ENCODE measurements at places on chromosomes 1 and 21.

DNA sequence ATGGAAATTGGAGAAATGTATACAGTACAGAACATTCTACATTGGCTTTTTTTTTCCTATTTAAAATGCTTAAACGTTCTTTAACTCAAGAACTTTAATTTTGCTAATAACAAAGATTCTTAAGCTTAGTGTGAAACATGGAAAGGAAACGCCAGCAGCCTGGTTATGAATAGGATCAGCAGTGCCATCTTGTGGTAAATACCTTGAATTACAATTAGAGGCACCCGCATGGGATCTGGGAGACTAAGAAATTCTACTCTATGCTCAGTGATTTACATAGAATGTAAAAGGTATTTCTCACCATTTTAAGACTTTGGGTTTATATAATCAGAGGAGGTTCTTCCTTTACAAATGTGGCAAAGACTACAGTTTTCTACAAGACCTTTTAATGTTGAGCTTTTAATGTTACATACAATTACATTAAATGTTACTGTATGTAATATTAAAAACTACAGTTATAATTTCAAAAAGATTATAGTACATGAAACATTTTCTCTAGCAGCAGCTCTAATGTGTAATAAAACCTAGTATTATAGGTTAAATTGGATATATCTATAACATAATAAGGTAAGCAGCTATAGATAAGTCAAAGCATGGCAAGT is 32.1 kb upstream of the APOBEC4 start:
- DNase-seq: peak; percentile 25

- no peak for DNase-seq
These were observed 12.0 kb upstream of the VAMP4 start for GRCh38 chr1:171753685-171754352.

DNA sequence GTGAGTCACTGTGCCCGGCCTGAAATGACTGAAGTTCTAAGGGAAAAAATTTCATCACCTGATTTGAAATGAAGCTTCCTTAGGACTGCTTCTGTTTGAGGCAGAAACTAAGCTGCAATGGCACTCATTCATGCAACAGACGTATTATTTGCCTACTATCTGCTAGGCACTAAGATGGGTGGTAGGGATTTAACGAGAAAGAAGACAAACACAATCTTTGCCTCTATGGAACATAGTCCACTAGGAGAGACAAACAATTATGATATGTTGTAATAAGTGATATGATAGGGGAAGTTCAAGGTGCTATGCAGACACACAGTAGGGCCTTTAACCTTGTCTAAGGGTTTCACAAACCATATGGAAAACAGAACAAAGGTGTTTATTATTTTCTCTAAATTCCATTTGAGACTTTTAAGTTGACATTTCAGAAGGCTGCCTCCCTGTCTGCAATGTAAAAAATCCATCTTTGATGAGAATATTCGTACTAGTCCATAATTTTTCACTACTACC is 11.3 kb downstream of the LIX1L start:
- DNase-seq: no peak

- DNase-seq: no peak
These were observed 181.2 kb downstream of the AGBL4 start for GRCh38 chr1:49842596-49842995.

DNA sequence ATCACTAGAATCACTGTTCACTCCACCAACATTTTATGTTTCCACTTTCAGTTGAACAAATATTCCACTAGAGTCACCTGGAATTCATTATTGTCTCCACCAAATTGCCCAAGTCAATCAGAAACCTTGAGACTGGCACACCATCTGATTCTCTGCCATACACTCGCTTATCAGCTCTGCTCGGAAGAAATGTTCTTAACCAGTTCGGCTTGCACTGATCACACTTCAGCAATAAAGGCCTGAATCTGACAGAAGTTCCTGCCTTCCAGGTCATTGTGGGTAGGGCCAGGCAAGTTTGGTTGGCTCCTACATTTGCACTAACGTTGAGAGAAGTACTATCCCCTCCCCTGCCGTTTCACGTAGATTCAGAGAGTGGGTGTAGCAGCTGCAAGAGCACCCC is 10.0 kb downstream of the TPM3 start:
- no peak for DNase-seq

DNA sequence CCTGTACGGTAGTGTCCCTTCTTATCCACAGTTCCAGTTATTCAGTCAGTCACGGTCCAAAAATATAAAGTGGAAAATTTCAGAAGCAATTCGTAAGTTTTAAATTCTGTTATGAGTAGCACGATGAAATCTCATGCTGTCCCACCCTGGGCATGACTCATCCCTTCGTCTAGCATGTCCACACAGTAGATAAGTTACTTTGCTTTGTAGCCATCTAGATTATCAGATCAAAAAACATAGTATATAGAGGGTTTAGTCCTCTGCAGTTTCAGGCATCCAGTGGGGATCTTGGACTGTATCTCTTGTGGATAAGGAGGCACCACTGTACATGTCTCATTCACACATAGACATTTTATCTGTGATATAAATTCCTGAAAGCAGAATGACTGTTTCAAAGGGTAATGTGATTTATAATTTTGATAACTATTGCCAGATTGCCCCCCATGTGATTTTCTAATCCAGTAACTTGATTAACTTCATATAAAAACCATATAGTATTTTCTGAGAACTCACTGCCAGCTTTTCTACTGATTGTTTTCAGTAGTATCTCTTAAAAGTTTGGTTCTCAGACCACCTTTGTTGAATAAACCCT is 143.3 kb downstream of the DYRK1A start:
- DNase-seq: no peak

- no peak for DNase-seq
These were observed 683 bp upstream of the EFNA4 start for GRCh38 chr1:155062702-155063411.

GRCh38 chr1:170316270-170316669 is 170.5 kb downstream of the NTMT2 start:
- no peak for DNase-seq

DNA sequence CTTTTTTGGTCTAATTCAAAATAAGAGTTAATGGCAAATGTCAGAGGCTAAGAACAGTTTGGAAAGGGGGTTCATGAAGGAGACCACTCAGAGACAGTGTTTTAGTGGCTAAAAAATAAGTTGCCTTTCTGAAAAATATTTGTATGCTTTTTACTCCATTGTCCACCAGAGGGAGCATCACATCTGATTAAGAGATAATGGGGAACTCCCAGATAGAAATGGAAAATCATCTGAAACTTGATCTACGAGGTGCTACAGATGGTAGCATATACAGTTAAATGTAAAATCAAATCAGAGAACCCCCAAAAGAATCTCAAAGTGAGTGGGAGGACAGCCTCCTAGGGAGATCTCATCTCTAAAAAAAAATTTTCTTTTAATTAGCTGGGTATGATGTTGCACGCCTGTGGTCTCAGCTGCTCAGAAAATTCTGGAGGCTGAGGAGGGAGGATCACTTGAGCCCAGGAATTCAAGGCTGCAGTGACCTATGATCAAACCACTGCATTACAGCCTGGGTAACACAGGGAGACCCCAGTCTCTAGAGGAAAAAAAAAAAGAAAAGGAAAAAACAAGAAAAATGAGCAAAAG is 9.7 kb downstream of the SMYD3 start:
- peak; percentile 47 for DNase-seq

DNA sequence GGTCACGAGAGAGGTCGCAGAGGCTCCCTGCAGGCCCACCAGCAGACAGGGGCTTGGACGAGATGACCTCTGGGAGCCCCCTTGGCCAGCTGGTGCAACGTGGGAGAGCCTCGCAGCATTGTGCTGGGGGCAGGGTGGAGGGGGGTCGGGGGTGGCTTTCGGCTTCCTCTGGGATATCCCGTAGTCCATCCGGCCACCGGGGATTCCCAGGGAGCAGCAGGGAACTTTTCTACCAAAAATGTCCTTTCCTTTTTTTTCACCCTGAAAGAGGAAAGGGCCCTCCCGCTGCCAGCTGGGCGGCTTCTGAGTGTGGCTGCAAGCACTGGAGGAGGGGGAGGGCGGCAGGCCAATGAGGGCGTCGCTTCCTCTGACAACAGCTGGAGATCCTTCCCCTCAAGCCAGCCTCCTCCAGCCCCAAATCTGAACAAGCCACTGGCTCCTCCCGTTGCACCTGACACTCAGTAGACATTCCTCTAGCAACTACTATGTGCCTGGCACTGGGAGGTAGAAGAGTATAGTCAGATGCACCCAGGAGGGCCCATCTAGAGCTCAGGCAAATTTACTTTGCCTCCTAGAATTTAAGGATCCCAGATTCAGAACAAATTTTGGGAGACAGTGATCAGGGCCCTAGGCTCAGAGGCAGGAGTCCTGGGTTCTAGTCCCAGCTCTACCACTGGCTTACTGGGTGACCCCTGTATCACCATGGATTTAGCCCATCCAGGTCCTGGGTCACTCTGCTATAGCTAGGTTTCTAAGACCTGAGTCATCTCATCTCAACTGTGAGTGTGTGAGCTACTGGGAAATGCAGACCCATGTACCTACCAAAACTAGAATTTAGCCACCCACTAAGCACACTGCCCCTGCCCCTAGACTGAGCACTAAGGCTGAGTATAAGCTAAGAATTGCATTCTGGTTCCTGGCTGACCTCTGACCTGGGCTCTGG is 2.7 kb downstream of the MOB3C start:
- no peak for DNase-seq

GRCh38 chr1:167173516-167174184 is 47.0 kb upstream of the POU2F1 start:
- DNase-seq: no peak

GRCh38 chr1:218665221-218665620 is 320.1 kb downstream of the TGFB2 start:
- no peak for DNase-seq

GRCh38 chr1:10530281-10530740 is 55.6 kb downstream of the PEX14 start:
- no peak for DNase-seq

DNA sequence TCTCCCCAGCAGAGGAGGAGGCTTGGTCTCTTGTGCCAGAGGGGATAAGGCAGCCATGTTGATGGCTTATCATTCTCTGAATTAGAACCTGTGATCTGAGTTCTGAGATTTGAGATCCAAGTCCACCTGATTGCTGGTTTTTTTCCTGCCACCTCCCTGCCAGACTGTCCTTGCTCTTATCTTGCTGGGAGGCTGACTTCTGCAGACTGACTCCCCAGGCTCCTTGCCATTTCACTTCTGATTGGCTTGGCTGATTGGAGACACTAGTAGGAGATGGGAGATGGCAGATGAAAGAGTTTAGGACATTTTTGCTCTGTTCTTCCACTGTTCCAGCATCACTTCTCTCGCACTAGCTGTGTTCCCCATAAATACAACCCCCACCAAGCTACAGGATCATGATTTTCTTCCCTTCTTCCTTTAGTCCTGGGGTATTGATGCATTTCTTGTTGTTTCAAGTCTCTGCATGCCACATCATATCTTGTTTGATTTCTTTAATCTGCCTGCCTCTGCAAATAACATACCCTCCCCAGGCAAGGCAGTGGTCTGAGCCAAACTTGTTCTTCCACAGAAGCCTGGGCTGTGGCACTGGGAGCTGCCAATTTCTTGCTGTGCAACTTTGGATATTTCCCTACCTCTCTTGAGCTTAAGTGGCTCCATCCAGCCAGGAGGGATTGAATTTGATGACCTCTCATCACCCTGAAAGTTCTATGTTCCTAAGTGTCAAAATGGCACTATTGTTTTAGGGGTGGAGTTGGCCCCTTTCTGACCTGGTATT is 963 bp upstream of the CYP4B1 start:
- DNase-seq: no peak

GRCh38 chr1:41613689-41614574 is 129.4 kb upstream of the EDN2 start:
- peak; percentile 89 for DNase-seq

GRCh38 chr1:209577346-209577745 is 6.2 kb upstream of the CAMK1G start:
- no peak for DNase-seq

DNA sequence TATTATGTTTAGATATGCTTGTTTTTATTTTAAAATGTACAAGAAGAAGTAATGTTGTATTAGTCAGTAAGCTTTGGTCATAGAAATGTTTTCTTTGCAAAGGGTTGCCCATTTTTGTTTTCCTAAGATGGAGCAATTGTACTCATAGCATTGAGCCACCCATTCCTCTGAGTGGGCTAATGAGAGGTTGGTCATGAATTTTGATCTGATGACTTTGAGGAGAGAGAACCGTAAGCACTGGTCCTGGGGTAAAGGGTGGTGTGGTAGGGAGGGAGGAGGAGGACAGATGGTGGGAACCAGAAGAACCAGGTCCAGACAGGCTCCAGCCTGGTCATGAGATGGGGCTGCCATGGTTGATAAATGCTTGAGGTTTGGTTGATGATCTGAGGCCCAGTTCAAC is 15.9 kb upstream of the SLC6A9 start:
- no peak for DNase-seq

DNA sequence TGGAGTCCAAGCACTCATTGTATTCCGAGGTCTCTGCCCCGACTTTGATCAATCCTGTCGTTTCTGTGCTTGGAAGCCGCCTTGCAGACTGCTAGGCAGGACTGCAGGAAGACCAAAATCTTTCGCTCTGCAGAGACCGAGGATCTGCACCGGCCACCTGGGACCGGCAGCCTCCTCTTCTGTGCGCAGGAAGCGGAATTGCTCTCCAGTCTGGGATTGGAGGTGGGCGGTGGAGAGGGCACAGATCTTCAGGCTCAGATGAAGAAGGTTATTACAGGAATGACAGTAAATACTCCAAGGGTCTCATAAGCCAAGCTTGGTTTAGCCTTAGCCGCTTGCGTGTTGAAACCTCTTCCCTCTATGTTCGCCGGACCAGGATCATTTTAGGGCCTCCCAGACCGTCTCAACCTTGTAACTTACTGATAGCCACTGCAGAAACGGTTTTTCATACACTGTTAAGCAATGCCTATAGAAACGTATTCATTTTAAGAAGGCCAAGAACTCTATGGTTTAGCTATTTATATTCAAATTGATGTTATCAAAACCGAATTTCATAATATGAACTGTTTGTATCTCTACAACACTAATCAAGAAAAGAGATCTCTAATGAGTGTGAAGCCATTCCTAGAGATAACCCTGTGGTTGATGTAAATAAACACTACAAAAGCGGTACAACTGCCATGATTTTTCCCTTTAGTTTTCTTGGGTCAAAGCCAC is 1.1 kb downstream of the MIA3 start:
- DNase-seq: no peak

- no peak for DNase-seq
These were observed 531.6 kb downstream of the PTPRU start for GRCh38 chr1:29767769-29768425.

DNA sequence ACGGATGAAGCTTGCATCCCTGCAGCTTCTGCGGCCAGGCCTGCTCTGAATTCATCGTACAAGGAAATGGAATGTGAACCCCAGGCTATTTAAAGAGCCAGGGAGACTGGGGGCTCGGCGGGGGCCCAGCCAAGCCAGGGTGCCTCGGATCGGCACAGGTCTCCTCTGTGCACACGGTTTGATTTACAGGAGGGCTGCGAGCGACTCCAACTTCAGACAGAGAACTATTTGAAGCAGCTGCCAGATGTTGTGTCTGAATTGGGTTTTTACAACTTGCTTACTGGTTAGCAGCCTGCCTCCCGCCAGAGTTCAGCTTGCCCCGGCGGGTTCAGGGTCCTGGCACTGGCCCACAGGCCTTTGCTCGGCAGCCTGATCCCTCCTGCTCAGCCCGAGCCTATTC is 83.2 kb downstream of the SPSB1 start:
- DNase-seq: peak; percentile 26

- DNase-seq: peak; percentile 96
These were observed 81.8 kb downstream of the CDC7 start for GRCh38 chr1:91582431-91582921.
